ENCODE measurements at places on chromosomes 11 and 22. TPM values are rescaled to one million over a fixed set of nuclear protein-coding genes. Genes with fewer than 3 reads are reported as not detected.

Gene OR52N4
- not detected for polyA plus RNA-seq

GRCh38 chr11:39374963-39375698 is 2084.3 kb downstream of the LRRC4C start:
- DNase-seq = peak; percentile 45

GRCh38 chr11:63747011-63747410 is 21.6 kb downstream of the ZFTA start:
- no peak for DNase-seq

DNA sequence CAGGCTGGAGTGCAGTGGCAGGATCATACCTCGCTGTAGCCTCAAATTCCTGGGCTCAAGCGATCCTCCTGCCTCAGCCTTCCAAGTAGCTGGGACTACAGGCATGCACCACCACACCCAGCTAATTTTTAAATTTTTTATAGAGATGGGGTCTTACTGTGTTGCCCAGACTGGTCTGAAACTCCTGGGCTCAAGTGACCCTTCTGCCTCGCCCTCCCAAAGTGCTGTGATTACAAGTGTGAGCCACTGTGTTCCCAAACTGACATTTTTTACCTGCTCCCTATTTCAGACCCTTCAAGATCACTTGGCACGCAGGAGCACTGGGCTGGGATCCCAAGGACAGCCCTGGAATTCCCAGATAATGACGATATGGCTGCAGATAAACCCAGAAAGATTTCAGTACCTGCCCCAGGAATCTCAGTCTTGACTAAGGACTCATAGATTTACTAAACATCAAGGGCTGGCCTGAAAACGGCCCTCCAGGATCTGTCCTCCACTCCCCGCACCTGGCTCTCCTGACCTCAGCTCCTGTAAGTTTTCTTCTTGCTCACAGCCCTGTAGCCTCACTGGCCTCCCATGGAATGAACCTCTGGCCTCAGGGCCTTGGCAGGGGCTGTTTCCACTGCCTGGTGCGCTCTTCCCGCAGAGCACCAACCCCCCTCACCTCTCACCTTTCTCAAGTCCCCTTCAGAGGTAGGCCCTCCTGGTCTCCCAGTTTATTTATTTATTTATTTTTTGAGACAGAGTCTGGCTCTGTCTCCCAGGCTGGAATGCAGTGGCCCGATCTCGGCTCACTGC is 3.6 kb upstream of the CSNK1E start:
- DNase-seq = no peak

GRCh38 chr22:35070451-35071093 is 4.6 kb downstream of the ISX start:
- no peak for DNase-seq

DNA sequence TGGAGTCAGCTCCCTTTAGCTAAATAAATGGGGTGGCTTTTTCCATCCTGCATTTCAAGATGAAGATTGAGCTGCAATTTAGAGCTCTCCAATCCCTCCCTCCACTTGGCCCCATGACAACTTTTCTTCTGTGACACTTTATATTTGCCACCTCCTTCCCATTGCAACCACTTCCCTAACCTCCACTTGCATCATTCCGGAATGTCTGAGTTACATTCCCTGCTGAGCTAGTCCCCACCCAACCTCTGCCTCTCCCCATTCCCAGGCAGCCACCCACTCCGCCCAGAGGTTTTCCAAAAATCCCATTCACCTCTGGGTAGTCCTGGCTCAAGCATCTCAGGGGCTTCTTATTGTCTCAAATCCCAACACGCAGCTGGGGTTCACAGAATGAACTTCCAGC is 24.7 kb downstream of the PC start:
- DNase-seq = no peak

DNA sequence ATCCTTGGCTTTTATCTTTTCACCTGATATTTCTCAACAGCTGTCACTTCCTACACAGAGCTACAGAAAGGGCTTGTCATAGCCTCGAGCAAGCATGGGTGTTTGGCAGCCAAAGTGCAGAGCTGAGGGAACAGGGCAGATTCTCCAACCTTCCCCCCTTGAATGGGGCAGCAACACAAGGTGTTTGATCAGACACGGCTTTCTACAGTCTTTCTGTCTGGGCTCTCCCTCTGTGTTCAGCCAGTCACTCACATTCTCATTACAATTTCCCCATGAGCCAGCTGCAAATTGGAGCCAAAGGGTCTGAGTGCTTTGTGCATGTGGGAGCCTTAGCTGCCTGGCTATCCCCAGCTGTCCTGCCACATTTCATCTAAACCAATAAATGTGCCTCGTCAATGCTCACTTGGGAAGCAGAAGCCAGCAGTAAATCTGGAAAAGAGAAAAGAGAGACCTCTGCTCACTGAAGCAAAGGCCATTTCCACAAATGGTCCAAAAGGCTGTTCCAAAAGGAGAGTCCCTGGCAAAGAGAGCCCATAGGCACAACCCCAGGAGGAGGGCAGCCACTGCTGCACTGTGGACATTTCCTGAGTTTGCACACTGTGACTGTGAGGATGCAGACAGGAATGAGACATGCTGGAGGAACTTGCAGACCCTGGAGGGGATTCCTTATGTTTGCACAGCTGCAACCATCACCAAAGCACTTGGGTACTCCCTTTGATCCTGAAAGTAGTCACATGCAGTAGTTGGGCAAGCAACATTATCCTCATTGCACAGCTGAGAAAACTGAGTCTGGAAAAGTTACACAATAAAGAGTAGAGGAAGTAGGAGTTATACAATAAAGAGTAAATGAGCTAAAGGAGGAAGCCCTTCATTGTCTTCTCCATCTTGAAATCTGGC is 186.8 kb downstream of the FAM181B start:
- peak; percentile 22 for DNase-seq

DNA sequence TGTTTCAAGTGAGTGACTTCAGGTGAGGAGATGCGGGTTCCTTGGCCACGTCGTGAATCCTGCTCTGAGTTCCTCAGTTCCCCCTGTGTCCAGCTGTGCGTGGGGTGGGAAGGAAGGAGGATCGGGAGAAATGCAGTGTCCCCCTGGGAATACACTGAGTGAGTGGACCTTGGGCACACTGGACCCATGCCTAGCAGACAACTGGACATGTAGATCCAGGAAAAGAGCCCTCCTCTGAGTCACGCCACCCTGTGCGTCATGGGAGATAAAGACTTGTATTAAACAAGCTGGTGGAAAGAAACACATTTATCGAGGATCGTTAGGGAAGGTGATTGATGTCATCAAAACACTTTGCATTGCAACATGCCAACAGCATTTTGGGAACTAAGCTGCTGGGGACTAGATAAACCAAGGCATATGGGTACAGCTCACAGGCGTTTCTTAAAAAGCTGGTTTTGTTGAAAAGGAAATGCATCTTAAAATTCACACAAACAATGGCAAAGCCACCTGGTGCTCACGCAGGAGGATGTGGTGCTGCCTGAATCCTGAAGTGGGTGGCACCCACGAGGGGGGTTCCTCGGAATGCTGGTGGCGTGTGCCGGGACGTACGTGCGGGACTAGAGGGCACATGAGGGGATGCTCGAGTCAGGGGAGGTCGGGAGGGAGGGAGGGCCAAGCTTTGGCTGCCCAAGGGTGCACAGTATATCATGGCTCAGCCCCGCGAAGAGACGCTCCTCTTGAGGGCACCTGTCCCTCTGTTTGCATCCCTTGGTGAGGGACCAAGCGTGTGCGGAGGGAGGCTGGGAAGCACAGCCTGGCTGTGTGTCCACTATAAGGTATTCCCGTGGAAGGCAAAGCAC is 303.5 kb downstream of the TBC1D22A start:
- DNase-seq = no peak

GRCh38 chr11:92834296-92835020 is 135.0 kb upstream of the MTNR1B start:
- no peak for DNase-seq
